ENCODE measurements at places on chromosomes 12 and 14. TPM values are rescaled to one million over a fixed set of nuclear protein-coding genes. Genes with fewer than 3 reads are reported as not detected.

DNA sequence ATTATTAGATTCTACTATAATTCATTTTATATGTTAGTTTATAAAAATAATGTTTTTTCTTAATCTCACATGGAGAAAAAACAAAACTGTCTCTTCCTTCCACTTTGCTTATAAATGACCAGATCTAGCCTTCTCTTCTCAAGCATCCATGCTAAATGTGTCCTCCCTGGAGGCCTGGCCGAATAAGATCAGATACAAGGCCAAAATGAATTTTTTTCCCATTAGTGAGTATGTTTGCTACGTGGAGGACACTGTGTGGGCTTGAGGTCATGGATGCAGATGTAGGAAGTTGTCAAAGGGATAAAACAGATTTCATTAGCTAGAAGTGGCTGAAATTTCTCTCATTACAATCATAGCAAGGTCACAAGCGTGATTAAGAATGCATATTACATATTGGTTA lies 1244.9 kb upstream of the SEL1L start:
- DNase-seq, result no peak

- DNase-seq, result no peak
Observed at GRCh38 chr12:51951843-51952722, 584 bp downstream of the ACVR1B start.

GRCh38 chr12:127809275-127809674 lies 457.7 kb upstream of the TMEM132C start:
- no peak for DNase-seq

GRCh38 chr12:2456122-2456812 lies 338.5 kb upstream of the FKBP4 start:
- no peak for DNase-seq

RAD9B gene
- total RNA-seq, result 0.35 TPM

GRCh38 chr14:31902002-31902401 lies 175.1 kb upstream of the ARHGAP5 start:
- no peak for DNase-seq

GRCh38 chr12:107560165-107560898 lies 125.3 kb upstream of the PWP1 start:
- DNase-seq, result no peak

- peak; percentile 76 for DNase-seq
Observed at GRCh38 chr14:20682435-20683124, 1.8 kb upstream of the RNASE4 start.

All from CD4-positive, CD25-positive, alpha-beta regulatory T cell (primary cell).